ENCODE measurements at places on chromosomes 6 and 20.

DNA sequence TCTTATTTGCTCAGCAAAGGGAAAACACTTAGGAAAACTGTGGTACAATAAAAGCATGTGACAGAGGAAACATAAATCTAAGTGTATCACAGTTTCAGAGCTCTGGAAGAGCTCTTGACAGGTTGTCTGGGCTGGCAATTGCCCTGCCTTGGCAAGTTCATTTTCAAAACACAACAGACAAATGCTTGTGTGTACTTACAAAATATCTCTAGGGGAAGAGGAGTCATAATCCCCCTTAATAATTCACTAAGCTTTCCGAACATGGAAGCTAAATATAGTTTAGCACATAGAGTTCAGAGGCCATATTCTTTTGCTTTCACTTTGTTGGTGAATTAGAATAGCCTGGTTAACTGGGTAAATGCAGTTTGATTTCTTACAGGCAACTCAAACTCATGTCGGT lies 211.6 kb upstream of the THEMIS start:
- DNase-seq = no peak

DNA sequence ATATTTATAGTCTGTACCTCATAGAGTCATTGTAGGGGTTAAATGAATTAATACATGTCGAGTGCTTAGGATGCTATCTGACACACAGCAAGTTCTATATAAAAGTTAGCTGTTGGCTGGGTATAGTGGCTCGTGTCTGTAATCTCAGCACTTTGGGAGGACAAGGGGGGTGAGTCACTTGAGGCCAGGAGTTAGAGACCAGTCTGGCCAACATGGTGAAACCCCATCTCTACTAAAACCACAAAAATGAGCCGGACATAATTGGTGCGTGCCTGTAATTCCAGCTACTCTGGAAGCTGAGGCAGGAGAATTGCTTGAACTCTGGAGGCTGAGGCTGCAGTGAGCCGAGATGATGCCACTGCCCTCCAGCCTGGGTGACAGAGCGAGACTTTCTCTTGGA lies 222.9 kb downstream of the UBE3D start:
- DNase-seq = no peak

DNA sequence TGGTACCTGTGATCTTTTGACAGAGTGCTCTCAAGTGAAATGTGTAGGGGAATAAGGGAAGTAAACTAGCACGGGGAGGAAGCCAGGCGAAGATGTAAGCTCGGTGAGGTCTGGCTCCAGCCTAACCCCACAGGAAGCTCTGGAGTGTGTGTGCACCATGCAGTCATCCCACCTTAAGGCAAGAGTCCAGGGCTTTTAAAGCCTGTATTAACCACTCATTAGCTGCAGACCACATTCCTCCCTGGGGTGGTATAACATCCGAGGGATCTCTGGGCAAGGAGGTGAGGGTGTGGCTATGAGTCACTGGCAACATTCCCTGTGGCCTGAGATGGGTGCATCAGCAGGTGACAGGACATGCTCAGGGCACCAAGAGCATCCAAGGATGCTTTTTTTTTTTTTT lies 12.5 kb upstream of the RANBP9 start:
- DNase-seq = peak; percentile 4

GRCh38 chr20:49938173-49939163 lies 2.3 kb downstream of the RNF114 start:
- no peak for DNase-seq

- DNase-seq = no peak
Observed at GRCh38 chr6:90025523-90026061, 131.3 kb downstream of the GJA10 start.

DNA sequence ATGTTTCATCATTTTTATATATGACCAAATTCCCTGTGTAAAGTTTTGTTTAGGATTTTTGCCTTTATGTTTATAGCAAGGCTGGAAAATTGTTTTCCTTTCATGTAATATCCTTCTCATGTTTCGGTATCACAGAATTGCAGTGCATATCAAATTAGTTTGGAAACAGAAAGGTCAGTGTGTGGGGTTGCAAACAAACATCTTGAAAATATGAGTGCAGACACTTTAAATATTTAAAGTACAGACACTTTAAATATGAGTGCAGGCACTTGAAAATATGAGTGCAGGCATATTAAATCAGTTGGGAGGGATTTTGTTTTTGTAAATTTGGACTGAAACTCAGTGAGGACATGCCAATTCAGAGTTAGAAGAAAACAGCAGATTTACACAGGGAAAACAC lies 6.5 kb downstream of the SLPI start:
- DNase-seq = no peak

GRCh38 chr6:31466466-31466865 lies 31.5 kb upstream of the MICB start:
- DNase-seq = no peak

DNA sequence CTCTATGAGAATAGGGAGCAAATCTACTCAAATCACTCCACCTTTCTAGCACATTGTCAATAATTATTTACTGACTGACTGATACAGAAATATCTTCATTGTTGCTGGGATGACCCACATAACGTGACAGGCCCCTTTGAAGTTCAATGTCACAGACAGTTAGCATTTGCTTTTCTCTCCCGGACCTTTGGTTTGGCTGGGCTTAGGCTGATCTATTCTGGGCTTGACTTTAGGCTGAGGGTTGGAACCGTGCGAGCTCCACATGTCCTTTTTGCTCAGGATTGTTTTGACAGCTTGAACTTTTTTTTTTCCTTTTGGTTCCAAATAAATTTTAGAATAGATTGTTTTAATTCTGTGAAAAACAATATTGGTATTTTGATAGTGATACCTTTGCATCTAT lies 12.0 kb downstream of the ULBP3 start:
- DNase-seq = no peak

DNA sequence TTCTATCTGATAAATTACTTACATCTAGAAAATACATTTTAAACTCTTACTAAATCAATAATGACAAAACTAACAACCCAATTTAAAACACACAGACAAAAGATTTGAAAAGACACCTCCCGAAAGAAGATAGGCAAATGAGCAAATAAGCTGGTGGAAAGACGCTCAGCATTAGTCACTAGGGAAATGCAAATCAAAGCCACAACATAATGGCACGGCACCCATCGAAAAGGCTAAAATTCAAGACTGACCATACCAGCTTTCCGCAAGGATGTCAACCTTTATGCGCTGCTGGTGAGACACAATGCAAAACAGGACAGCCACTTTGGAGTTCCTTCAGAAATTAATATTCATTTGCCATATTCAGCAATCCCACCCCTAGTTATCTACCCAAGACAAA lies 25.9 kb downstream of the TAF4 start:
- DNase-seq = no peak

- no peak for DNase-seq
Observed at GRCh38 chr6:104186831-104187230, 672.9 kb downstream of the HACE1 start.

- DNase-seq = no peak
Observed at GRCh38 chr20:50747275-50747674, 15.9 kb downstream of the PARD6B start.

DNA sequence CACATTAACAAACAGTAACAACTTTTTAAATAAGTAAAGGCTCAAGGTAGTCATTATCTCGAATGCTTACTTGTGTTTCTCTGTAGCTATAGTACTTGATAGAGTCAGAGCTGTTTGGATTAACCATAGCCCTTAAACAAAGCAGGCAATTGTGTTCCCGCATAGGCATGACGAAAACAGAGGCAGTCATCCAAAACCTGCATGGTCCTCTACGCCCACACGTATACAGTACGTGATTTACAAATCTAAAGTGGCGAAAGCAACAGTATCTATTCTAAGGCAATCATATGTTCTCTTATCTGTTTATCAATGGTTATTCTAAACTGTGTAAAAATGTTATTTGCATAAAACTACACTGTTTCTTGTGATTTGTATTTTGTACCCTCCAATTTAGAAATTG lies 31.8 kb downstream of the HFE start:
- DNase-seq = no peak

DNA sequence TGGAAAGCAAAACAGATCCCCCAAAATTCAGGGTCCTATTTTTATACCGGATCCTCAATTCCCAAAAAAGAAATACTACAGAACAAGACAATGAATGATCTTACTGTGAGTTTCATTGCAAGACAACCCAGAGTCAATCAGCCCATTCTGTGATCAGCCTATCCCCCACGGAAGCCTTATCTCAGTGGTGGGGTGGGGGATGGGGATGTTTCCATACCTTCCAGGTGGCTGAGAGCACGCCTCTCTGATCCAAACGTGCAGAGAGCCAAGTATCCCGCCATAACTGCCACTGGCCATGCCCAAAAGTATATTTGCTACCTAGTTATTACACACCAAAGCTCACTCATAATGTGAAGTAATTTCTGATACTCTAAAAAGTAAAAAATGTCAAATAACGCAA lies 15.1 kb downstream of the WFDC2 start:
- no peak for DNase-seq

GRCh38 chr6:160273196-160273595 lies 14.6 kb upstream of the SLC22A2 start:
- DNase-seq = no peak

DNA sequence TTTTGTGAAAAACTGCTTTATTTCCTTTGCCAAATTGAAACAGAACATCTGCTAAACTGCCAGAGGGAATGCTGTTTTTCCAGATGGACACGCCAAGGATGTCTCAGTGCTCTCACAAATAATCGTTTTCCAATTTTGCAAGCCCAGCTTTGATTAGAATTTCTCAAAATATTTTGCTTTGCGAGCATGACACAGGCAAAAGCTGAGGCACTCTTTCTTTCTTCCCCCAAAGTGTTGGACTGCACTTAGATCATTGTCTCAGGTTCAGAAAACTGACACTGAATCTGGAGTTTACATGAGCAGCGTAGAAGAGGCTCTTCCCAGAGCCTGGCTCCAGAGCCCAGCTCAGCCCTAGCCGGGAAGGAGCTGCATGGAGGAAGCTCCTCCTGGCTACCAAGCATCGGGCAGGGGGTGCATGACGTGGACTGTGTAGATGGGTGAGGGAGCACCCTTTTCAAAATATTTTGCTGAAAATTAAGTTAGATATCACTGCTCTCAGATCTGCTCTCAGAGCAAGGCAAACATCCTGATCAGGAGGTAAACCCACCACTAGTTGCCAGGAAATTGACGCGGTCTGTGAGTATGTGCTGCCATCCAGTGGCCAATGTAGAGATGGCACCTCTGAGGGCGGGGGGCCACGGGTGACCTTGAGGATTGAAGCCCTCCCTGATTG lies 107.5 kb downstream of the SLC22A3 start:
- DNase-seq = no peak

DNA sequence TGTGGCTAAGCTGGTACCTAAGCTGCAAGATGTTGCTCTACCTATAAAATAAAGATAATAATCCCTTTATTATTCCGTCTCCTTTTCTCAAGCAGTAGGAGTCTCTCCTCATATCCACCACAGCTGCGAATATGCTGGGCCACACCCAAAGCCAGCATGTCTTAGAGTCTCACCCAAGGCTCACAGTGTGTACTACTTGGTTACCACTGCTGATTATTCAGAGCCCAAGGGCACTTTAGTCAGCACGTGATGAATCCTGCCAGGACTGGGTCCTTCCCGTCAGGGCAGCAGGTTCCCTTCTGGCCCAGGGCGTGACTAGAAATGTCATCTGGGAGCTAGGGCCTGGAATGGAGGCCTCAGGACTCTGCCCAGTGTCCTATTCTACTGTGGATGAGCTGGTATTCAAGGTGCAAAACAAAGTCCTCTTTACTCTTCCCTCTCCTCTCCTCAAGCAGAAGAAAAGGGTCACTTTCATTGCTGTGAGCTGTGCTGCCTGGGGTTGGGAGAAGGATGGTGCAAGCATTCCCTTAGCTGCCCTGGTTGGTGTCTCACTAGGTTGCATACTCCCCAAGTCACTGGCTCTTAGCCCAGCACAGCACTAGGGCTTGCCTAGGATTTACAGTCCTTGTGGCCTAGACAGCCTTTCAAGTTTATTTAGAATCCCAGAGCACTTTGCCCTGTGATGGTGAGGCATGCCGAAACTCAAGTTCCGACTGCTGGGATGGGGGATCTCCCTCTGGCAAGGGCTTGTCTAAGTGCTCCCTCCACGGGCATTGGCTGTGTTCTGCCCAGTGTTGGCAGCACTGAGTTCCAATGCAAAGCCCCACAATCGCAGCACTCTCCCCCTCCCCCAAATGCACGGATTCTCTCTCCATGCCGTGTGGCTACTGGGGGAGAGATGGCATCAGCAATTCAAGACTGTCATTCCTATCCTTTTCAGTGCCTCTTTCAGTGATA lies 320.2 kb downstream of the BTBD9 start:
- no peak for DNase-seq

GRCh38 chr6:87481931-87482330 lies 9.2 kb downstream of the SLC35A1 start:
- peak; percentile 69 for DNase-seq

GRCh38 chr6:2891768-2892170 lies 11.3 kb downstream of the SERPINB9 start:
- DNase-seq = no peak

GRCh38 chr6:136144251-136145023 lies 105.7 kb downstream of the MTFR2 start:
- DNase-seq = no peak

DNA sequence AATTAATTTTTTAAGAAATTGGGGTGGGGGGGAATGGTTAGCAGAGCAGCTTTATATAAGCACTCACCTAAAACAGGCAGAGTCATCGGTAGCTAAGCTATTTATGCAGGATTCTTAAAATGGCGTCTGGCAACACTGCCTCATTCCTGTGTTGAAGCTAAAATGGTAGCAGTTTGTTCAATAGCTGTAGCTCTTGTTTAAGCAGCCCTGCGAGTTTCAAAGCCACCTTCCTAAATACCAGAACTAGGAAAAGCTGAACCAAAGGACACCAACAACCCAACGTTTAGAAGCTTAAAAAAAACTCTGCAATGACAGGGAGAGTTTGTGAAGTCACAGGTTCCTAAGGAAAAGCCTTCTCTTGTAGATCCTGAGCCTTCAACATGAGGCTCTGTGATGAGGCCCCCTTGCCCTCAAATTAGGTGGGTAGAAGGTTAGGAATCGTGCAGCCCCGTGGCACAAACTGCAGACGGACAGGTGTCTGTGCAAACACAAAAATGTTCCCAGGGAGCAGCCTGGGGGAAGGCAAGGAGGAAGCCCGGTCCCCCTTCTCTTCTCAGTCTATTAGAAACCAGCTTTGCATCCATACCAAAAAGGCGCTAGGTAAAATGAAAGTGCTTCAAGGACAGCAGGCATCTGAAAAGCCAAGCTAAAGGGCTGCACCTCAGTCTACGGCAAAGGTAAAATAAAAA lies 4.7 kb downstream of the ZMYND8 start:
- no peak for DNase-seq
